Naive thymus-derived CD8-positive, alpha-beta T cell (primary cell): ENCODE measurements at places on chromosomes 16 and 17.

DNA sequence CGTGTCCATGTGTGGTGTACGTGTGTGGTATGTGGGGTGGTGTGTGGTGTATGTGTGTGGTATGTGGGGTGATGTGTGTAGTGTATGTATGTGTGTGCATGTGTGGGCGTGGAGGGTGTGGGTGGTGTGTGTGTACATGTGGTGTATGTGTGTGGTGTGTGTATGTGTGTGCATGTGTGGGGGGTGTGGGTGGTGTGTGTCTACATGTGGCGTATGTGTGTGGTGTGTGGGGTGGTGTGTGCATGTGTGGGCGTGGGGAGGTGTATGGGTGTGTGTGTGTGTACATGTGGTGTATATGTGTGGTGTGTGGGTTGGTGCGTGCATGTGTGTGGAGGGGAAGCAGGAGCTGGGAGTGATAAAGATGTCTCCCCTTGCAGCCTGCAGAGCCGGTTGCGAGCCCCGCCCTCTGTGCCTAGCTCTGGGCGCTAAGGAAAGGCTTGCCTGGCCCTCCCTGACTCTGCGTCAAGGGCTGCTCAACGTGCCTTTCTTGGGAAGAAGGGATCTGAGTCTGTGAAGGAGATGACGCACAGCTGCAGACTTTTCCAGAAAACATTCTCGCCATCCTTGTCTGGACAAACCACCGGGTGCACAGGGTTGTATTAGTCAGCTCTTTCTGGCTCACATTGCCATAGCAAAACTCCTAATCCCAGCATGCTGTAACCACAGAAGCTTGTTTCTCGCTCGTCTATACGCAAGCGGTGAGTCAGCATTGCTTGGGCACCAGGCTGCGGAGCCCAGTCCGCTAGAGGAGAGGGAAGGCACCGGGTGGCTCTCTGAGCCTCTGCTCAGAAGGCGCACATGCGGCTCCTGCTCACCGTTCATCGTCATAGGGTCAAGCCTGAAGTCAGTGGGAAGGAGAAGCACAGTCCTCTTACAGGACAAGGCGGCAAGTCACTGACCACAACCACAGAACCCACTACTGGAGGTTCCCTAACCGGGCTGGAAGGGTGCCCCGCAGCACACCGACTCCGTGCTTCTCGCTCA lies 2.0 kb upstream of the CD300H start:
- no peak for DNase-seq

DNA sequence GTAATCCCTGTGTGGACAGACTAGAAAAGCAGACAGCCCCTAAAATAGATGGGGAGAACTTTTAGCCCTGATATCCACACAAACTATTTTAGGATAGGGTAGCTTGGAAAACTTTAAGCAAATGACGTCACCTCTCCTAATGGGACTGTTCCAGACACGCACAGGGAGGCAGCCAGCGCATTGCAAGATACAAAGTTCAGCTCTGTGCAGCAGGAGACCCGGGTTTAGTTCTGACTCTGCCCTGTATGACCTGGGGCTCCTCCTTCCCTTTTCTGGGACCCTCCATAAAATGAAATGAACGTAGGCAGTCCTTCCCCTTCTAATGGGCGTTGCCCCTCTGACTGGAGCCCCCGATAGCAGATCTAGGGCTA lies 6.3 kb downstream of the ZNF689 start:
- no peak for DNase-seq

GRCh38 chr16:14198572-14198971 lies 127.5 kb downstream of the MRTFB start:
- no peak for DNase-seq

DNA sequence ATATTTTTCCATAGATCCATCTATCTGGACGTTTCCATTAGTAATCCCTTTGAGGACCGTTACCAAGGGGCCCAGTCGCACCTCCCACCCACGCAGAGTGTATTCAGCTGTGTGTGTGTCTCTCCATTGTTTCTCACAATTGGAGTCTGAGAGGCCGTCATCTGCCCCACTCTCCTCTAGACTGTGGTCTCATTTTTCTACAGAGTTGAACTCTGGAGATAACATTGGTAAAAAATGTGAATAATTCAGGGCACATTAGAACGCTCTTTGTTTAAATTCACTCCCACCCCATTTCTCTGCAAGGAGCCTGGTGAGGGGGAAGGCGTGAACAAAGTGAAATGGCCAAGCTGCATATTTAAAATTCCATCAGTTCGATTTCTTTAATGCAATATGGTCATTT lies 333.1 kb upstream of the MAF start:
- DNase-seq: no peak

GRCh38 chr16:82063456-82064082 lies 28.5 kb downstream of the HSD17B2 start:
- DNase-seq: no peak

DNA sequence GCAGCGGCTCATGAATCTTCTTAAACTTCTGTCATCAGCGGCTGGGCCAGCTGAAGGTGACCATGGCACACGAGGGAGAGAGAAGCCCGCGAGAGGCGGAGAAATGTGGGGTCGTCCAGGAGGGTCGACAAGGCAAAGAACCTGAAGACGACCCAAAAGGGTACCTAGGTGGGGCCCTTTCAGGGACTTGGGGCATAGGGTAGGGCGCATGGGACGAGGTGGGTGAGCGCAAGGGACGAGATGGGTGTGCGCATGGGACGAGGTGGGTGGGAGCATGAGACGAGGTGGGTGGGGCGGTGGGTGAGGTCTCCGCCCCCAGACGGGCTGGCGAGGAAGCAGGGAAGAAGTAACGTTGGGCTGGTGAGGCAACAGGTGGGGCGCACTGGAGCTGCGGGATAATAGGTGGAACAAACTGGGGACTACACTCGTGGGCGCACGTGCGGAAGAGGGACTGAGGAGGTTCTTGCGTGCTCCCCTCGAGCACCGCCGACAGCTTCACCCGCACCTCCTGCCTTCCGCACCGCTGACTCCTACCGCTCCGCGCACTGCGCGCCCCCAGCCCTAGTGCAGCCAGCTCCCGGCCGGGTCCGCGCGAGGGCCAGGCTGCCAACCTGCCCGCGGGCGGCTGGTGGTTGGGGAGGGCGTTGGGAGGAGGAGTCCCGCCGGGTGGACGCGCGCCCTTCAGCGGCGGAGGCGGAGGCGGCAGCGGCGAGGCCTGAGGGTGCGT lies 23.2 kb upstream of the CRYM start:
- DNase-seq: no peak

GRCh38 chr16:15031179-15031578 lies 24.7 kb downstream of the NTAN1 start:
- DNase-seq: no peak

DNA sequence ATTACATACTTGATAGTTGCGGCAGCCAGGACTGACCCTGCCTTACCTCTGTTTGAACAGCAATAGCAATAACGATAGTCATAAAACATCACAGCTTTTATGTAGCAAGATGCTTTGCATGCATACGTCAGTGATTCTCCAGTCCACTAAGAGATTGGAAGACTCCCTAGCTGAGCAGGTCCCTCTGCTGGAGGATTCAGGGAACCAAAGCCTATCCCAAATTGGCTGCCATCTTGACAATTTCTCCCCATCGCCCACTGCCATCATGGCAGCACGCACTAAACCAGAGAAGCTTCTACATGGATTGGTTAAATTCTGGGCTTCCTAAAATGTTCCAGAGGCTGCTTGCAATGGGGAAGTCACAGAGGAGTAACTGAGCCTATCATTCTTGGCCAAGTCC lies 360.6 kb upstream of the XYLT1 start:
- DNase-seq: no peak

DNA sequence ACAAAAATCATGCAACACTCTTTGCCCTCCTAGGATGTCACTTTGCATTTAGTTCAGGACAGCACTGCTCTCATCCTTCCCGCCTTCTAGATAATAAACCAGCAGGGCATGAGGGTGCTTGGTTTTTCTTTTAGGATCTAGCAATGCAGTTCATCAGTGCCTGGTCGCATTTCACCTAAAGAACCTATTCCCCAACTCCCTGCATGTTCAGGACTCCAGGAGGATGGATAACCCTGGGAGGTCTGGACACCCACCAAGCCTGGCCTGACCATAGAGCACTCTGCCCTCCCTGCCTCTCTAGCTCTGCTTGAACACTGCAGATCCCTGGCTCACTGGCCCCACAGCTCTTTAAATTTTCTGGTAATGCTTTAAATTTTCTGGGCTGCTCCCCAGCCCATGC lies 2.6 kb downstream of the SLFN12 start:
- DNase-seq: no peak

DNA sequence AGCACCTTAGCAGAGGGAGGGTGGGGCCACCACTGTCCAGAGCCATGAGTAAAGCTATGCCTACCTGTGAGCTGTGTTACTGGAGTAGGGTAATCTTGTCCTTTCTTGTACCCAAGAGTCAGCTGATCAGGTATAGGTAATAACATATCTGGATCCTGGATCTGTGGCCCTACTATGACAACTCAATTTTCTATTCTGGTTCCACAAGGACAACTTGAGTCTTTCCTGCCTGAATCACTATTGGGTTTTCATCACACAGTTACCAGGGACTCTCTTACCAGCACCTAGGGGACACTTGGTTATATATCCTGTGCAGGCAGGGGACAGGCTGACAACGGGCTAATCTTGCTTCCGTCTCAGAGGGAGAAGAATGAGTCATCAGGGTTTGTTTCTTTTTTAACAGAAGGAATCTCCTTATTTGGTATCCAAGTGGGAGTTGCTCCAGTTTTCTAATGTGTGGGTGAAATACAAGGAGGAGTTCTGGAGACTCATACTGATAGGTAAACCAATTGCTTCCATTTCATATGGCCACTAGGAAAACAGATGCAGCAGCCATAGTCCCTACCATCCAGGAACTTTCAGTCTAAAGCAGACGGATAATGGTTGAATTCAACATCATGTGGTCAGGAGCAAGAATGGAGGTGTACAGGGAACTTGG lies 6.8 kb downstream of the ZNF267 start:
- no peak for DNase-seq

DNA sequence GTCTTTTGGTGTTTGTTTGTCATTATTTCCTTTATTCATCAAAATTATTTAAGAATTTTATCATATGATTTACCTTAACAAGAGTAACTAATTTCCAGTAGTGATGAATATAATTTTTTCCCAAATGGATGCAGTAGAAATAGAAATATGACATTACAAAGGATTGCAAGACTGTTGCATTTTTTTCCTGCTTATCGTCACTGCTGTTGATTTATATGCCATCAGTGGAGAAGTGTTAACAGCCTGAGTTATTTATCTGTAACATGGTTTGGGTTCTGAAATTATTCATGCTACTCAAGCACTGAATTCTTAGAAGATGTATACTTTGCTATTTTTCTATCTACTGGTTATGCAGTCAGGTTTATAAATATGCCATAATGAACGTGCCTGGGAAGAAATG lies 68.6 kb downstream of the TMEM100 start:
- DNase-seq: no peak

DNA sequence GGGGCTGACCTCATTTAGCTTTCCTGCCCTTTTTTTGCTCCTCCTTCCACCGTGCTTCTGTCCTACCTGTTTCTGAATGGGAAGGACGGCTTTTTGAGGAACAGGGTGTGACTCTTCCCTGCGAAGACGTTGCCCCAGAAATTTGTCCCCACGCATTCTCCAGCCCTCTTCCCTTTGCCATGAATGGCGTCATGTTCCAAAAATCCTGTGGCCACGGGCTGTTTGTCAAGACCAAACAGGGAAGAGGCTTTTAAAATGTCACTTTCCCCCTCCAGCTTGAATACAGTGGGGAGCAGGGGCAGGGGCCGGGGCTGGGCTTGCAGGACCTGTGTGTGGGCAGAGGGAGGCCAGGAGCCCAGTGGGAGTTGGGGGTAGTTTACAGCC lies 13.9 kb downstream of the MPRIP start:
- no peak for DNase-seq

- DNase-seq: no peak
Observed at GRCh38 chr17:81486199-81486810, 26.3 kb downstream of the ACTG1 start.

GRCh38 chr16:84303023-84303422 lies 8.3 kb downstream of the WFDC1 start:
- DNase-seq: no peak

- DNase-seq: no peak
Observed at GRCh38 chr17:16467886-16468285, 24.1 kb downstream of the LRRC75A start.

DNA sequence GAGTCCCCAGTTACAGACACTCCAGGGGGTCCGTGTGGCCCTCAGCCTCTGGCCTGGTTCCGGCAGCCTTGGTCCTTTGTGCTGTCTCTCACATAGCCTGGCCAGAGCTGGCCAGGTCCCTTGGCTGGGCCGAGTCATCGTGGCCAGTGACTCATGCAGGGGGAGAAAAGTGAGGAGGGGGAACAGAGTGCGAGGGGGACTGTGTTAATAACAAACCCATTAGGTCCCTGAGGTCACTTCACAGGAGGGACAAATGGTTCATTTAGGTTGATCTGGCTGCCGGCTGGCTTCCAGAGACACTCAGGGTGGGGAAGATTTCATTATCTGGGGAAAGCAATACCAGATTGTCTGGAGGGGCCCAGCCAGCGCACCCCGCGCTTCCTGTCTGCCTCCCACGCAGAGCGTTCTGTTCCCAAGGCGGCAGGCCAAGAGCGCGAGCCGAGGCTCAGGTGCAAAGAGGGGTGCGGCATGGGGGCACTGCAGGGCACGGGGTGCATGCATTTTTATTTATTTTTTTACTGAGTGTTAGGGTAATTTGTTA lies 223.1 kb downstream of the SEC14L1 start:
- peak; percentile 55 for DNase-seq

DNA sequence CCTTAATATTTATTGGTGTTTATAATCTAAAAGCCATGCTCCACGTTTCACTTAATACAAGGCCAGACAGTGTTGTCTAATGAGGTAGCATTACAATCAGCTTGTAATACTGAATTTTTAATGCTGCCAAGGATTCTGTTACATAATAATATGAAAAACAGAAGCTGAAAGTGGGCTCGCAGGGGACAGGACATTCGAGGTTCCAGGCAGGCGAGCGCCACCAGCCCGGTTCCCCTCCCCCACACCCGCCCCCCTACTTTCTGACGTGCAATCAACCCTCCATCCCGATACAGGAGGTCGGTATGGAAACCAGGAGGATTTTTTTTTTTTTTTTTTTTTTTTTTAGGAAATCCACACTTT lies 6.2 kb upstream of the ZFHX3 start:
- DNase-seq: no peak

- DNase-seq: no peak
Observed at GRCh38 chr17:9104370-9105041, 83.2 kb downstream of the NTN1 start.

GRCh38 chr17:47847341-47848197 lies 3.4 kb downstream of the SP6 start:
- peak; percentile 39 for DNase-seq

DNA sequence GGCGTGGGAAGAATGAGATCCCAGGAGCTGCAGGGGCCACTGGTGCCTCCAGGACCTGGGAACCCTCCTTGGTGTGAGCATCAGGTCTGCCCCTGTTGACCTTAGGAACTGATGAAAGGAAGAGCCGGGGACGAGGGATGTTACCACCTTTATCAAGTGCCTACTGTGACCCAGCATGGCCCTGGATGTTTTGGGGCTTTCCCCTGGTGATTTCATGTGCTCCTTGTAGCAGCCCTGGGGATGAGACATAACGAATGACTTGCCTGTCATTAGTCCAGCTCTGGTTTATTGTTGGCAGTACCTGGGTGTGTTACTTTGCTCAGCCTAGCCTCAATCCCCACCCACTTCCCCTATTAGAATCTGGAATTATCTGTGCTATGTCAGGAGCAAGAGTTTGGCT lies 39.9 kb downstream of the WSCD1 start:
- no peak for DNase-seq

GRCh38 chr17:49996495-49997300 lies 1.7 kb upstream of the DLX3 start:
- DNase-seq: peak; percentile 70
